Umbilical cord (tissue), 2 donors: ENCODE measurements at places on chromosomes 13 and 19.
A peak's percentile ranks its signal among the peaks of the same experiment; 100 is the strongest.

- peak; percentile 88 for DNase-seq
Observed at GRCh38 chr13:44758630-44759383, 182.7 kb upstream of the TSC22D1 start.

- peak; percentile 71 for DNase-seq
Observed at GRCh38 chr19:42467183-42467760, 24.5 kb upstream of the CXCL17 start.

DNA sequence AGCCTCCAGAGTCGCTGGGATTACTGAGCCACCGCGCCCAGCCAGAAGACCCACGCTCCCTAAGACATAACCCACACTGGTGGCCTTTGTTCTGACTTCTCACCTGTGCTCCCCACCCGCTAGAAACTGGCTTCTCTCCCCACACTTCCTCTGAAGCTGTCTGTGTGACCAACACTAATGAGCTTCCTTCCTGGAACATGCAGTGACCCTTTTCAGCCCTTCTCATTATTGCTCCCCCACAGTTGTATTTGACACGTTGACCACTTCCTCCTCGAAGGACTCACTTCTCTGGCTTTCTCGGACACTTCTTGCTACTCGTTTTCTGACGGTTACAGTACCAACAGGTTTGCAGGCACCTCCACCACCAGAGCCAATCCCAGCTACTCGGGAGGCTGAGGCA lies 10.9 kb downstream of the NCR1 start:
- no peak for DNase-seq

DNA sequence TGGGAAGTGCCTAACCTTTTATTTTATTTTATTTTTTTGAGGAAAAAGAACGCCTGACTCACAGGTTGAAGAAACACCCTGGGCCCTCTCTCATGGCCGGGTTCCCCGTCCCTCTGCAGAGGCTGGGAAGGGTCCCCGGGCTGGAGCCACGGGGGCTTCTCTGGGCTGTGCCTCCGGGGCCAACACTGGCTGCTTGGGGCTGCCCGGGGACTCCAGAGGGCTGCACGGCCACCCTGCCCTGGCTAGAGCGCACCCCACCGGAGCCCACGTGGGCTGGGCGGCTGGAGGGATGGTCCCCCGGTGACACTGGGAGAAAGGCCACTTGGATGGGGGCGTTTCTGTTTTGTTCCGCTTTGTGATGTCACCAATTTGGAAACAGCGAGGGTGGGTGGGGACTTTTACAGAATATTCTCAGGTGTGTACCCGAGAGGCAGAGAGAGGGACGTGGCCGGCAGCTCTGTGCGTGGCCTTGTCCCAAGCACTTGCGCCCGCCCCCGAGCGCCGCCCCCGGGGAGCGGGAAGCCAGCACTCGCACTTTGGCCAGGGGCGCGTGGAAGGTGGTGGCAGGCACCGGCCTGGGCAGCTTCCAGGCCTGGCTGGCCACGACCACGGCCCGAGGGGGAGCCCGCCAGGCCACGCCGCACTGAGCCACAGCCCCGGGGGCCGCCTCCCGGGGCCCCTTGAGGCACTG lies 13.9 kb upstream of the GNA15 start:
- DNase-seq = no peak
